Left kidney (tissue), 8 donors: ENCODE measurements at places on chromosomes 4 and X. TPM values are rescaled to one million over a fixed set of nuclear protein-coding genes. Genes with fewer than 3 reads are reported as not detected.

Gene GLUD2
- 5.6 TPM for polyA plus RNA-seq

Gene CACNA1F
- 0.47 TPM for polyA plus RNA-seq

Gene SLC10A4
- 0.38 TPM for polyA plus RNA-seq

Gene SSX1
- not detected for polyA plus RNA-seq

Gene RTL9
- polyA plus RNA-seq = 0.22 TPM

Gene HHIP
- 3.0 TPM for polyA plus RNA-seq

Gene LINC00632
- polyA plus RNA-seq = 9.9 TPM

Gene PLP1
- 7.2 TPM for polyA plus RNA-seq

Gene ERCC6L
- polyA plus RNA-seq = 6.9 TPM

Gene NHSL2
- 11.6 TPM for polyA plus RNA-seq

Gene TMPRSS11D
- polyA plus RNA-seq = 0.13 TPM

Gene CENPVL2
- 0.28 TPM for polyA plus RNA-seq

Gene TACR3
- 2.6 TPM for polyA plus RNA-seq

Gene UGT2B17
- polyA plus RNA-seq = 0.15 TPM

Gene STATH
- 1.5 TPM for polyA plus RNA-seq

Gene ZFYVE28
- polyA plus RNA-seq = 2.7 TPM

Gene GAGE1
- not detected for polyA plus RNA-seq

Gene ANKRD37
- 10.5 TPM for polyA plus RNA-seq

Gene OTUD4
- polyA plus RNA-seq = 46.4 TPM

Gene NUP62CL
- polyA plus RNA-seq = 14.1 TPM

Gene GYPB
- 1.7 TPM for polyA plus RNA-seq

Gene BBS12
- 15.7 TPM for polyA plus RNA-seq

Gene CLGN
- 4.3 TPM for polyA plus RNA-seq

Gene LAP3
- 81.1 TPM for polyA plus RNA-seq

Gene SPACA5B
- 0.71 TPM for polyA plus RNA-seq

Gene POU4F2
- polyA plus RNA-seq = not detected

Gene REPS2
- 12.1 TPM for polyA plus RNA-seq

Gene NKX3-2
- polyA plus RNA-seq = not detected

Gene FAM241A
- 1.6 TPM for polyA plus RNA-seq

Gene WNK3
- polyA plus RNA-seq = 6.9 TPM

Gene DMP1
- polyA plus RNA-seq = 0.07 TPM

Gene ASMT
- polyA plus RNA-seq = 0.10 TPM

Gene CYLC1
- not detected for polyA plus RNA-seq

Gene EIF4E
- 150 TPM for polyA plus RNA-seq

Gene UGT2B15
- 0.07 TPM for polyA plus RNA-seq

Gene AMTN
- polyA plus RNA-seq = not detected

Gene C4orf50
- 0.02 TPM for polyA plus RNA-seq

Gene SPANXB1
- not detected for polyA plus RNA-seq

Gene FAM53A
- polyA plus RNA-seq = 1.4 TPM

Gene ENOPH1
- polyA plus RNA-seq = 69.0 TPM

Gene PWWP3B
- polyA plus RNA-seq = 3.3 TPM

Gene INTS6L
- 32.2 TPM for polyA plus RNA-seq

Gene IGFBP7
- polyA plus RNA-seq = 463 TPM

Gene STAP1
- 0.20 TPM for polyA plus RNA-seq

Gene DMRTC1B
- 4.9 TPM for polyA plus RNA-seq

Gene PRDX4
- 113 TPM for polyA plus RNA-seq
